Activated CD4-positive, alpha-beta T cell treated with anti-CD3 and anti-CD28 coated beads for 1 hour (primary cell): ENCODE measurements at places on chromosomes 3 and 15.

GRCh38 chr15:52164631-52165265 lies 26.4 kb downstream of the GNB5 start:
- no peak for DNase-seq

- no peak for DNase-seq
Measured at GRCh38 chr15:77982127-77982490, 95.4 kb downstream of the TBC1D2B start.

GRCh38 chr3:60202052-60202726 lies 1049.1 kb downstream of the FHIT start:
- DNase-seq, result no peak

DNA sequence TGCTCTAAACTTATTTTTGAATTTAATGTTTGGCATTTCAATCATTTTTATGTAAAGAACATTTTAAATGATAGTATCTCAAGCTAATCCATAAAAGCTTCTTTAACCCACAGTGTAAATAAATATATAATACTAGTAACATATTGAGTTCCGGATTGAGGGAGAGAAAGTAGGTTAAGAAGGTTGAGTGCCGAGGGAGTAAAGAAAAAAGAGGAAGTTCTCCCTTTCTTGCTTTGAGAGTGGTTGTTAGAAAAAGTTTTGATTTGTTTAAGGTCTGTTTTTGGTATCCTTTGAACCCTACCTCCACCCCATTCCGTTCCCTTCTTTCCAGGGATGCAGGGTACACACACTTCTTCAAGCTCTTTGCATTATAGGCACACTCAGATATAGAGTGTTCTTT lies 130.8 kb downstream of the VPS8 start:
- DNase-seq, result no peak

DNA sequence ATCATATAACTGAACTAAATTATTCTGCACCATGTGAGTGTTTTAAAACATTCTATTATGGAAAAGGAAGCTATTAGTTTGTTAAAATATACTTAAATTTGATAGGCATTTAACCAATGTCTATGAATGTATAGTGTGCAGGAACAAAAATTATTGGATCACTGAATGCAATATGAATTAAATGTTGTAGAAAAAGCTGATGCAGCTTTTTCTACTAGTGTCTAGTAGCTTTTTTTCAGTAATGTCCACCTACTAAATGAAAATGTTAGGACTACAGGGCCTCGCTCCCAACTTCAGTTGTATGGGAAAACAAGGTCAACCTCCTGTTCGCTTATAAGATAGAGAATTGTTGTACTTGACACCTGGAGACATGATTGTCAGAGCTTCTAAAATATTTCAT lies 335.0 kb downstream of the MECOM start:
- DNase-seq, result no peak

- no peak for DNase-seq
Measured at GRCh38 chr3:25707268-25707926, 42.7 kb upstream of the TOP2B start.

GRCh38 chr3:150255826-150256225 lies 152.3 kb upstream of the TSC22D2 start:
- no peak for DNase-seq

DNA sequence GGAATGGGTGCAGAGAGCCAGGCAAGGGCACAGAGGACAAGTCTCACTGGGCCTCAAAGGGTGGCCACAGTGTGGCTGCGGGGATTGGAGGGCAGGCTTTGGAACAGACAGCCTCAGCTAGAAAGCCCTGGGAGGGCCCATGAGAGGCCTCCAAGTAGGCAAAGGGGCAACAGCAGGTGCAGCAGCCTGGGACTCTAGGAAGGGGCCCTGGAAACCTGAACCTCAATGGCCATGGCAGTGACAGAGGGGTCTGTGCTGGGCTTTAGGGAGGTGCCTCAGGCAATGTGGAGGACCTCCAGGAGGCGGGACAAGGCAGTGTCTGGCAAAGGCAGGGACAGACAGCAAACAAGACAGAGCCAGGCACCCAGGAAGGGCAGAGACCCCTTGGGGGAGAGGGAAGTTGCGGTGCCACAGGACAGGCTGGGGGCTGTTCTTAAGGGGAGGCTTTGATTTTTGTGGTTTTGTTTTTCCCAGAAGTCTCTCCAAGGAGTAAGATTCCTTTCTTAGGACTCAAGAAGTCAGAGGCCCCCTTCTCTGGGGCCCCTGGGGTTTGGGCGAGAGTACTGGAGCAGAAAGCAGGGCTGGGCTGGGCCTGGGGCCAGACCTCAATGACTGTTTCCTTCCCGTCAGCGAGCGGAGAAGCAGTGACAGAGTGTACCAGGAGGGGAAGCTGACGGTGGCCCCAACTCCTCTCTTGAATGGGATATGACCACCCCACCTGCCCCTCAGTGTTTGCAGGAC lies 9.7 kb downstream of the STOML1 start:
- no peak for DNase-seq

DNA sequence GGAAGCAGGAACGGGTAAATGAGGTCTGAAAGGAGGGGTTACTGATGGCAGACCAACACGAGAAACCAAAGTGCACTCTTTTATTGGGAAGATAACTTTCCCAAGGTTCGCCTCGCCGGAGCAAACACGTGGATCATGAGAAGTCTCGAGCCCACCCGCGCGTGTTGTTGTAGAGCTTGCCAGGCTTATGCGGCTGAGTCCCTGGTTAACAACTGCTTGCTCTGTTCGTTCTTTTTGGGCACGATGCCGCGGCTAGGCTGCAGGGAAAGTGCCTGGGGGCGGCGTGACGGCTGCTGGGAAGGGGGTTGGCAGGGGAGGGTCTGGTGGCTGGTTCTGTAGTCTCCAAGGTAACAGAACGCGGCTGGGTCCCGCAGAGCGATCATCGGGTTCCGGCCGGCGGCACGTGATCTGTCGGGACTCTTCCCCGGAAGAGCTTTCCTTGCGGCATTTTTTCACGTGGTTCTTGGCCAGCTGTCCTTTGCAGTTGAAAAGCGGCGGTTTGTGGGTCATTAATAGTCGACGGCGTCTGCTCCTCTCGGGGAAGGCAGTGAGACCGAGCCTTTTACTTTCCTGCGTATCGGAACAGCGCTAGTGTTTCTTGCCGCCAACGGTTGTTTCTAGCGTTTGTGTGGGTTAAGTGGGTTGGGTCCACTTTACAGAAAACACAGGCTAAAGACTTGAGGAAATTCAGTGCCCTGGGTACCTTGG lies 1.5 kb downstream of the MGA start:
- peak; percentile 53 for DNase-seq

DNA sequence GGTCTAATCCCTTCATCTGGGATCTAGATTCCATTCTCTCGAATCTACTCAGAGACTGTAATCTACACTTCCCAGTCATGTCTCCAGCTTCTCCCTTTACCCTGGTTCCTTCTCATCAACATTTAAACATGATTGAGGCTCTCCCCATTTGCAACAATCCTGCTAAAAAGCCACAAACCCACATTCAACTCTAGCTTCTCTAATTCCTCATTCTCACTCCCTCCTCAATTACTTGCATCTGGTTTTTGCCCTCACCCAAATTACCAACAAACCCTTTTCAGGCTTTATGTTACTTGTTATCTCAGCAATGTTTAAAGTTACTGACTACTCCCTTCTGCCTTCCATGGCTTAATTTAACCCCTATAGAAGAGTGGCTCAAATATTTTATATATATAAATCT lies 11.5 kb downstream of the ETFA start:
- DNase-seq, result no peak

DNA sequence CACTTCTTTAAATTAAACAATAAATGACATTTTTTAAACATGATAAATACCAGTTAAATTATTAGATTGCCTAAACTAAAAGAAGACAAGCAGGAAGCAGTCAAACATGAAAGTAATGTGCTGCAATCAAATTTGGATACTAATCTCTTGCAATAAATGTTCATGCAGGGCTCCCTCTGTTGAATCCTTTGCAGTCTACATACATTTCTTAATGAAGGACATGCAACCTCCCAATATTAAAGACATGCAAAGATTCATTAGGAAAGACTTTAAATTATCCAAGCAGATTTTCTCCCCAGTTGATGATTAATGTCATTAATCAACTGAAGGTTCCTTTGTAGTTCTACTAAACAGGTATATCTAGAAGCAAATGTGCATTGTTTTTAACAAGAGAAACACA lies 245.4 kb downstream of the ZIC4 start:
- DNase-seq, result no peak

- no peak for DNase-seq
Measured at GRCh38 chr15:61831505-61831921, 228.7 kb downstream of the VPS13C start.

DNA sequence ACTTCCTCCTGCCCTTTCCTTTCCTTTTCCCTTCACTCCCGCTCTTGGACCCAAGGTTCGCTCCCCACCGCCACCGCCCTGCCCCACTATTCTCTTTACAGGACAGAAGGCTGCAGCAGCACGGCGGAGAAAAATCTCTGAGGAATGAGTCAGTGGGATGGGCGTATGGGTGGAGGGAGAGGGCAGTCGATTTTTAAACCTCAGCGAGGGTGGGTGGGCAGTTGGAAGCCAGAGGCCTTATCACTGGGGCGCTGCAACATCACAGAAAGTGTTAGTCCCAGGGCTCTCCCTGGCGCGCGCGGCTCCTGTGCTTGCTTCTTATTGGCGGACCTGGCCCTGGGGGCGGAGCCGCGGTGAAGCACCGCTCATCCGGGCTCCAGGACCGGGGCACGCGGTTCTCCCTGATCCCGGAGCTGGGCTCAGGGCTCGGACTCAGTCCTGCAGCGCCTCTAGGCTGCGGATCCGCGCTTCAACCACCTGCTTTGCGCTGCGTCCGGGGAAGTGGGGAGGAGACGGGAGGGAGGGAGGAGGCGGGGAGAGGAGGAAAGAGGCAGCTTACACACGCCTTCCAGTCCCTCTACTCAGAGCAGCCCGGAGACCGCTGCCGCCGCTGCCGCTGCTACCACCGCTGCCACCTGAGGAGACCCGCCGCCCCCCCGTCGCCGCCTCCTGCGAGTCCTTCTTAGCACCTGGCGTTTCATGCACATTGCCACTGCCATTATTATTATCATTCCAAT lies at the start of gene ALCAM:
ALCAM (plus strand) TSS at position 584 of the 737 bp plus-strand sequence.
- DNase-seq, result peak; percentile 66

GRCh38 chr3:24628523-24629258 lies 134.0 kb upstream of the THRB start:
- no peak for DNase-seq

- no peak for DNase-seq
Measured at GRCh38 chr15:55823191-55823670, 80.3 kb upstream of the PRTG start.

- no peak for DNase-seq
Measured at GRCh38 chr3:46186471-46187340, 21.4 kb downstream of the CCR1 start.

- DNase-seq, result no peak
Measured at GRCh38 chr15:70976851-70977250, 84.2 kb downstream of the LRRC49 start.

GRCh38 chr3:152910966-152911365 lies 76.0 kb downstream of the P2RY1 start:
- DNase-seq, result no peak

- peak; percentile 14 for DNase-seq
Measured at GRCh38 chr15:74396445-74397238, 29.2 kb upstream of the CYP11A1 start.

DNA sequence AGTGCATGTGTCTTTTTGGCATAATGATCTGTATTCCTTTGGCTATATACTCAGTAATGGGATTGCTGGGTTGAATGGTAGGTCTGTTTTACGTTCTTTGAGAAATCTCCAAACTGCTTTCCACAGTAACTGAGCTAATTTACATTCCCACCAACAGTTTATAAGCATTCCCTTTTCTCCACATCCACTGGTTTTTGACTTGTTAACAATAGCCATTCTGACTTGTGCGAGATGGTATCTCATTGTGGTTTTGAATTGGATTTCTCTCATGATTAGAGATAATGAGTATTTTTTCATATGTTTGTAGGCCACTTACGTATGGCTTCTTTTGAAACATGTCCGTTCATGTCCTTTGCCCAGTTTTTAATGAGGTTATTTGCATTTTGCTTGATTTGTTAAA lies 117.7 kb downstream of the CHCHD4 start:
- DNase-seq, result no peak

DNA sequence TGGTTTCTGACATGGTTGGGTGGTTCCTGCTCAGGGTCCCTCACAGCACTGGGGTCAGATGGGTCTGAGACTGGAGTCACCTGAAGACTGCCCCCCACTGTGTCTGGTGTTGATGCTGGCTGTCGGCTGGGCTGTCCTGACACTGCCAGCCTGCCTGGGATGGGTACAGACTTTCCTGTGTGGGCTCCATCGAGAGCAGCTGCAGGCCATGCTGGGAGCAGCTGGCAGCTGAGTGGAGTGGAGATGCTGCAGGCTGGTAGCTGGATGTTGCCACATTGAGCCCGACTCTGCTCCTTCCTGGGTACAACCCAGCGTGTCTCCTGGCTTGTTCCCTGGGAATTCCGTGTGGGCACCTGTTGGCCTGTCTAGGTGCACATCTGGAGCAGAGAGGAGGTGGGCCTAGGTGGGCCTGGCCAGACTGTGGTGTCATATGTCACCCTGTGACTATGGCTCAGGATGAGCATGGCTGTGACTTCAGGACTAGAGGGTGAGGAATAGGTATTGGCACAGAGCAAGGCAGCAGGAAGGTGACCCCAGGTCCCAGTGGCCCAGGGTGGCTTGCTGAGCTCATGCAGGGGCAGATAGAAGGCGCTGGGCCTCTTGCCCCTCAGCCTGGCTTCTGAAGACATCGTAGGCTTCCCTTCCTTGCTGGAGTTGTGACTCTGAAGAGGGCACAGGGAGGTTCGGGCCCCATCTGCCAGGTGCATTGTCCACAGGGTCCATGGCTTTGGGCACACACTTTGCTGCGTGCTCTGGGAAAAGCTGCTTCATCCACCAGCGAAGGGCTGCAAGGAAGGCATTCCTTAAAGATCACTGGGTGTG lies 40.0 kb upstream of the PRR23E start:
- DNase-seq, result no peak

DNA sequence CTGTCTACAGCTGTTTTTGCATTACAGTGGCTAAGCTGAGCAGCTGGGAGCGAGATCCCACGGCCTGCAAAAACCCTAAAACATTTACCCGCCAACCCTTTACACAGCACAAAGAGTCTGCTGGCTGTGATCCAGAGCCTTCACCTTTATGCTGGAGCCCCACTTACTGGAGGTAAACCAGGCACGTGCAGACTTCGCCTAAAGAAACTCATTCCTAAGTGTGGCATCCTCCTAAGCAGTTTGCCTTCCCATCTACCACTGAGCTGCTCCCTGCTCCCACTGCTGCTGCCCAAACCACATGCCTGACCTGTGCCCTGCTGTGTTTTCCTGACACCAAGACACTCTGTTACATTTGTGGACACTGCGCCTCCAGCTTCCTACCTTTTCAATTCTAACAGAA lies 53.0 kb downstream of the CHSY1 start:
- DNase-seq, result no peak
